A673 (cell line): ENCODE measurements at places on chromosomes 5 and 9. TPM values are rescaled to one million over a fixed set of nuclear protein-coding genes. Genes with fewer than 3 reads are reported as not detected.

DIRAS2 gene
- total RNA-seq, result not detected in 2 replicates

BHMT gene
- not detected in 2 replicates for total RNA-seq

MARCHF3 gene
- 0.81 and 1.1 TPM in 2 replicates for total RNA-seq

IL4 gene
- not detected in 2 replicates for total RNA-seq

GRCh38 chr5:35081134-35081533 is 33.4 kb upstream of the AGXT2 start:
- DNase-seq, result no peak
- H3K4me3 ChIP-seq, result no peak overlapping the region
- no peaks in the 10 kb centered on the region for H3K36me3 ChIP-seq
- no peaks in the 10 kb centered on the region for H3K4me1 ChIP-seq
- no peaks in the 10 kb centered on the region for H3K27me3 ChIP-seq

DNA sequence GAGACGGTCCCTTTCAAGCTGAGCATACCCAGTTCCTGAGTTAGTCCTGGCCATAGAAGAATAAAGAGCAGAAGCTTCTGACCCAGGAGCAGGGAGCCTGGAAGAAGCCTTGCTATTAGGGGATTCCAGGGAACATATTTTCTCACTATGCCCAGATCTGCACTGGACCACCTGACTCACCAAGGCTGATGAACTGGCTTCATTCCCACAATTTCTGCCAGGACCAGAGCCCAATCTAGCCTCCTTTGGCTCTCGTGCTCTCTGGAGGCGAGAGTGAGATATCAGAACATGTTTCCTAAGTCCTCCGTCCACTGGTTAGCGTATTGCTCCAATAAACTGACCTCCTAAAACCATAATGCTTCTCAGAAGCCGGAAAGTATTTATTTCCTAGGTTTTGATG is 9.9 kb downstream of the GABBR2 start:
- no peaks in the 10 kb centered on the region for H3K4me1 ChIP-seq
- H3K27me3 ChIP-seq, result peaks cover 53% of the 10 kb centered on the region
- no peak overlapping the region for H3K4me3 ChIP-seq
- DNase-seq, result no peak

DNA sequence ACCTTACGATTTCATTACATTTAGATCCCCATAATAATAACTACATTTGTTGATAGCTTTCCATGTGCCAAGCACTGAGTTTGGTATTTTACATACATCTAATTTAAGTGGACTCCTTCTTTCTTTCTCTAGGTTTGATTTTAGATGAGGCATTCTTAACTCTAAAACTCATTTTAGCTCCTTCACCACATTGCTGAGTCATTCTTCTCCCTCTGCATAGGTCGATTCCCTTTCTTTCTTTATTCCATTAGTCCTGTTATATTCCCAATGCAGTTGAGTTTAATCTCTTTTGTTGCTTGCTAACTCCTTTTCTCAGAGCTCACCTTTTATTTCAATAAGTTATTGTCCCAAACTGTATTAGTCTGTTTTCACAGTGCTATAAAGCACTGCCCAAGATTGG is 329.8 kb downstream of the TAF11L14 start:
- H3K27me3 ChIP-seq, result no peaks in the 10 kb centered on the region
- DNase-seq, result no peak
- no peaks in the 10 kb centered on the region for H3K36me3 ChIP-seq
- H3K27ac ChIP-seq, result no peak overlapping the region

- no peaks in the 10 kb centered on the region for H3K27me3 ChIP-seq
- H3K36me3 ChIP-seq, result no peaks in the 10 kb centered on the region
- no peaks in the 10 kb centered on the region for H3K4me1 ChIP-seq
These were observed 98.9 kb upstream of the FCN2 start for GRCh38 chr9:134781591-134782302.

- peak; percentile 33 for DNase-seq
- H3K4me3 ChIP-seq, result no peak overlapping the region
- no peaks in the 10 kb centered on the region for H3K4me1 ChIP-seq
- H3K27me3 ChIP-seq, result peaks cover 23% of the 10 kb centered on the region
- no peak overlapping the region for H3K27ac ChIP-seq
- no peaks in the 10 kb centered on the region for H3K36me3 ChIP-seq
These were observed 109.8 kb upstream of the NMUR2 start for GRCh38 chr5:152514827-152515397.
